Chondrocyte (in vitro differentiated cells): ENCODE measurements at places on chromosomes 3 and 15.

GRCh38 chr3:42852441-42852840 lies 23.2 kb downstream of the CYP8B1 start:
- H3K4me3 ChIP-seq: no peak overlapping the region
- peak overlapping the region; percentile 80 for H3K27ac ChIP-seq
- no peak for DNase-seq
- peaks cover 4% of the 10 kb centered on the region for H3K36me3 ChIP-seq

GRCh38 chr3:159150180-159150579 lies 348.3 kb downstream of the MFSD1 start:
- peaks cover 13% of the 10 kb centered on the region for H3K27me3 ChIP-seq
- H3K4me3 ChIP-seq: no peak overlapping the region
- H3K4me1 ChIP-seq: no peaks in the 10 kb centered on the region
- H3K36me3 ChIP-seq: no peaks in the 10 kb centered on the region
- no peak overlapping the region for H3K27ac ChIP-seq
- peak; percentile 47 for DNase-seq

GRCh38 chr3:188241072-188241471 lies 87.1 kb downstream of the LPP start:
- peaks cover 4% of the 10 kb centered on the region for H3K36me3 ChIP-seq
- H3K4me1 ChIP-seq: peaks cover 85% of the 10 kb centered on the region
- no peak for DNase-seq

- no peaks in the 10 kb centered on the region for H3K4me1 ChIP-seq
- no peak for DNase-seq
- no peak overlapping the region for H3K4me3 ChIP-seq
- no peaks in the 10 kb centered on the region for H3K36me3 ChIP-seq
Measured at GRCh38 chr3:189486556-189486955, 144.6 kb upstream of the TP63 start.

- H3K4me3 ChIP-seq: no peak overlapping the region
- peaks cover 76% of the 10 kb centered on the region for H3K27me3 ChIP-seq
- H3K4me1 ChIP-seq: no peaks in the 10 kb centered on the region
- no peak overlapping the region for H3K27ac ChIP-seq
Measured at GRCh38 chr15:79084308-79084968, 6.1 kb downstream of the RASGRF1 start.

DNA sequence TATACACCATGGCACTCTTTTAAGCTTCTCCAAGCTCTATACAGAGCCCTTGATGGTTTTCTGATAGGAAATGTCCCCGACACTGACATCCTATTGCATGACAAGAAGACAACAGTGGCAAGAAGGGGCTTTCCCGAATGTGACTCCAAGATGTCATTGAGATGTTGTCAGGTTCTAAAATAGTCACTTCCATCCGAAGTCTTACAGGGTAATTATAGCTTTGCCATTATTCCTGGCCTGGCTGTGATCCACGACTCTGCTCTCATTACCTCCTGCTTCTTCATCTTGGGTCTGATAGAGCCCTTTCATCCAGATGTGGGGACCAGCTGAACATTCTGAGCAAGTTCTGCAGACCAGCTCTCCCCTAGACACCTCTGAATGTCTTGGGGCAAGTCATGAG lies 40.6 kb upstream of the ADAMTS9 start:
- DNase-seq: no peak
- no peaks in the 10 kb centered on the region for H3K36me3 ChIP-seq
- H3K4me1 ChIP-seq: peaks cover 6% of the 10 kb centered on the region
- H3K27me3 ChIP-seq: no peaks in the 10 kb centered on the region
- H3K4me3 ChIP-seq: no peak overlapping the region

GRCh38 chr3:49806850-49807249 lies 3.8 kb downstream of the INKA1 start:
- H3K36me3 ChIP-seq: peaks cover 3% of the 10 kb centered on the region
- peaks cover 2% of the 10 kb centered on the region for H3K27me3 ChIP-seq
- no peak for DNase-seq

- no peak overlapping the region for H3K27ac ChIP-seq
- H3K27me3 ChIP-seq: peaks cover 31% of the 10 kb centered on the region
- H3K36me3 ChIP-seq: peaks cover 15% of the 10 kb centered on the region
- peaks cover 15% of the 10 kb centered on the region for H3K4me1 ChIP-seq
- H3K4me3 ChIP-seq: no peak overlapping the region
Measured at GRCh38 chr3:194046995-194047645, 88.8 kb upstream of the HES1 start.

- H3K27ac ChIP-seq: peak overlapping the region; percentile 78
- no peaks in the 10 kb centered on the region for H3K27me3 ChIP-seq
- H3K36me3 ChIP-seq: no peaks in the 10 kb centered on the region
- no peak overlapping the region for H3K4me3 ChIP-seq
Measured at GRCh38 chr3:197339841-197340520, 41.6 kb upstream of the DLG1 start.

- no peak for DNase-seq
- no peaks in the 10 kb centered on the region for H3K27me3 ChIP-seq
- H3K27ac ChIP-seq: no peak overlapping the region
Measured at GRCh38 chr3:45981346-45982074, 14.1 kb downstream of the FYCO1 start.

DNA sequence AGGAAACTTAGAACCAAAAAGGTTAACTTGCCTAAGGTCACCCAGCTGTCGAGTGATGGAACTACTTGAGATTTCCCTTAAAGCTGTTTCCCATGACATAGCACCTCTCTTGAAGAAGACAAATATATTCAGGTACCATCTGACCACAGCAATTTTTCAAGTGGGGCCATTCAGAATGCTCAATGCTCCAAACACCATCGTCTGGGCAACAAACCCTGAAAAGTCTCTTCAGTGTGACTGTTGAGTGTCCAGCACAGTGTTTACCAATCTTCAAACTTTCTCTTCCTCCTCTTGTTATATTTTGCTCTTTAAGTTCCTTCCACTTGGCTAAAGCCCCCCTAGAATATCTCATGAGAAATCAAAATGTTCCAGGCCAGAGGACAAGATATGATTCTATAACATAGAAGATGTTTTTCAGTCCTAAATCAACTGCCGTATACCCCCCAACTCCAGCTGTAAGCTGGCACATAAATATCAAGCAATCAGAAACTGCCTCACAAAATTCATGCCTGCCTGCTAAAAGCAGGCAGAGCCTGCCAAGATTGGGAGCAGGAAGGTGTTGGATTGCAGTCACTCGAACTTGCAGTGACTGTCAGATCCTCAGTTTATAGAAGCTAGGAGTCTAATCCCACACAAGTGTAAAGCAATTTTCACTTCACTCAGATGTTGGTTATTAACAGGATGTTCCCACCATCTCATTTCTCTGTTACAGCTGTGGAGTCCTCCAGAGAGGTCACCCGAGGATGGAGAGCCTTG lies 230.5 kb upstream of the MRPL3 start:
- peaks cover 4% of the 10 kb centered on the region for H3K4me1 ChIP-seq
- no peak overlapping the region for H3K27ac ChIP-seq
- peaks cover 8% of the 10 kb centered on the region for H3K27me3 ChIP-seq
- no peak overlapping the region for H3K4me3 ChIP-seq

GRCh38 chr3:71685686-71686085 lies 39.5 kb downstream of the EIF4E3 start:
- H3K27me3 ChIP-seq: no peaks in the 10 kb centered on the region
- H3K4me3 ChIP-seq: no peak overlapping the region
- DNase-seq: no peak
- H3K27ac ChIP-seq: no peak overlapping the region

DNA sequence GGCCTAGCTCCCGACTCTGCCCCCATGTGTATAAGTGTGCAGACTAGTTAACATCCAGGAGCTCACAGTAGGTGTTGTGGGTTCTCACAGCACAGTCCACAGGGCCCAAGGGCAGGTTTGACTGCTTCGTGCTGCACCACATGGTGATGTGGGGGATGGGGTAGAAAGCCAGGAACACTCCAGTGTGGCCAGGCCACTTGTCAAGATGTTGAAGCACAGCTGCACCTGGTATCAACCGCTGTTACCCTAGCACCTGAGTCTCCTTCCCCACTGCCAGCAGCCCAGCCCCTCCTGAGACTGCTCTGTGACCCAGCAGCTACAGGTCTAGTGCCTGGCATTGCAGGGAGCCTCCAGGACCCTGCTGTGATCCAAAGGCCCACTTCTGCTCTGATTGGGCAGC lies 53.4 kb downstream of the CHDH start:
- no peak overlapping the region for H3K27ac ChIP-seq
- H3K36me3 ChIP-seq: no peaks in the 10 kb centered on the region
- DNase-seq: no peak
- H3K27me3 ChIP-seq: peaks cover 33% of the 10 kb centered on the region
- H3K4me3 ChIP-seq: no peak overlapping the region

DNA sequence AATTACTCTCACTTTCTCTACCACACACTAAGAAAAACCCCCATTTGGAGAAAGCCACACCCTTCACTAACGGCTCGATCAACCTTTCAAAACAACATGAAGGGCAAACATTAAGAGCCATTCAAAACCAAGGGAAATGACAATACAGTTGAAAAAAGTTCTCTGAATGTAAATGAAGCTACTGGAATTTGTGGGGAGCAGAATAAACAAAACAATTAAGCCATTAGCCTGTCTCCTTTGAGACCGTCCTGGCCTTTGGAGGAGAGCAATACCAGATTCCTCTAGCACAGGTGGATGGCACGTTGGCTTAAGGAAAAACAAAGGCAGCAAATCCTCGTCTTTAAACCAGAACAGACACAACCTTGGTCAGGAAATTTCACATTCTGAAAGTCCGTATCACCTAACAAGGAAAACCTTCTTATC lies 18.7 kb downstream of the MYO1E start:
- H3K27me3 ChIP-seq: no peaks in the 10 kb centered on the region
- peaks cover 21% of the 10 kb centered on the region for H3K4me1 ChIP-seq
- H3K4me3 ChIP-seq: no peak overlapping the region
- H3K36me3 ChIP-seq: peaks cover 8% of the 10 kb centered on the region
- H3K27ac ChIP-seq: no peak overlapping the region
- no peak for DNase-seq

DNA sequence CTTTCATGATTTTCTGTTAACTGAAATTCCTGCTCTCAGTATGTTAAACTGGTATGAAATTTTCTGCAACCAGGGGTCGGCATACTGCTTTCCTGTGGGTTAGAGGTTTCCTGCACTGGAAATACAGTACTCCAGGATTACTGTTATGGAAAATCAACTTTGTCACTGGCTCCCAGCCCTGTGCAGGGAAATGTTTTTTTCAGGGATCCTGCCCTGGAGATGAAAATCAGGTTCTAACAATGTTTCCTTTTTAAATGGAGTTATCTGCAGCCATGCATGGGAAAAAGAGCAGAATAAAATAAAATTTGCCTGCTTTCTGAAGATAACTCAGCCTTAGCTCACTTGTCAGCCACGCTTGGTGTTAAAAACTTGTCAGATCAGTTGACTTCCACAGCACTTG lies 220.4 kb downstream of the IL5RA start:
- H3K27me3 ChIP-seq: no peaks in the 10 kb centered on the region
- DNase-seq: no peak
- no peaks in the 10 kb centered on the region for H3K36me3 ChIP-seq
- no peaks in the 10 kb centered on the region for H3K4me1 ChIP-seq
- H3K4me3 ChIP-seq: no peak overlapping the region
- H3K27ac ChIP-seq: no peak overlapping the region

GRCh38 chr15:33074942-33075341 lies 119.6 kb downstream of the FMN1 start:
- DNase-seq: no peak
- H3K4me1 ChIP-seq: no peaks in the 10 kb centered on the region
- H3K36me3 ChIP-seq: no peaks in the 10 kb centered on the region
- H3K4me3 ChIP-seq: no peak overlapping the region

GRCh38 chr3:63611382-63611781 lies 41.1 kb upstream of the SNTN start:
- no peak for DNase-seq
- H3K27me3 ChIP-seq: peaks cover 6% of the 10 kb centered on the region
- H3K4me3 ChIP-seq: no peak overlapping the region
- H3K36me3 ChIP-seq: no peaks in the 10 kb centered on the region

GRCh38 chr3:181358562-181358961 lies 353.2 kb upstream of the SOX2 start:
- no peak overlapping the region for H3K27ac ChIP-seq
- no peak overlapping the region for H3K4me3 ChIP-seq
- peaks cover 9% of the 10 kb centered on the region for H3K27me3 ChIP-seq
- no peaks in the 10 kb centered on the region for H3K4me1 ChIP-seq

GRCh38 chr3:186502138-186502948 lies 41.8 kb downstream of the CRYGS start:
- no peak overlapping the region for H3K4me3 ChIP-seq
- peaks cover 5% of the 10 kb centered on the region for H3K36me3 ChIP-seq
- peaks cover 6% of the 10 kb centered on the region for H3K4me1 ChIP-seq
- peaks cover 51% of the 10 kb centered on the region for H3K27me3 ChIP-seq
- DNase-seq: no peak

DNA sequence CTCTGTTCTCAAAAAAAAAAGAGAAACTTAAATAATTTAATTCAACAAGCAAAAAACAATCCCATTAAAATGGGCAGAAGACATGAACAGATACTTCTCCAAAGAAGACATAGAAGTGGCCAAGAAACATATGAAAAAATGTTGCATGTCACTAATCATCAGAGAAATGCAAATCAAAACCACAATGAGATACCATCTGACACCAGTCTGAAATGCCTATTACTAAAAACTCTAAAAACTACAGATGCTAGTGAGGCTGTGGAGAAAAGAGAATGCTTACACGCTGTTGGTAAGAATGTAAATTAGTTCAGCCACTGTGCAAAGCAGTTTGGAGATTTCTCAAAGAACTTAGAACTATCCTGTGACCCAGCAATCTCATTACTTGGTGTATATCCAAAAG lies 382.9 kb downstream of the OTOL1 start:
- H3K27ac ChIP-seq: no peak overlapping the region
- H3K4me3 ChIP-seq: no peak overlapping the region
- H3K36me3 ChIP-seq: no peaks in the 10 kb centered on the region

DNA sequence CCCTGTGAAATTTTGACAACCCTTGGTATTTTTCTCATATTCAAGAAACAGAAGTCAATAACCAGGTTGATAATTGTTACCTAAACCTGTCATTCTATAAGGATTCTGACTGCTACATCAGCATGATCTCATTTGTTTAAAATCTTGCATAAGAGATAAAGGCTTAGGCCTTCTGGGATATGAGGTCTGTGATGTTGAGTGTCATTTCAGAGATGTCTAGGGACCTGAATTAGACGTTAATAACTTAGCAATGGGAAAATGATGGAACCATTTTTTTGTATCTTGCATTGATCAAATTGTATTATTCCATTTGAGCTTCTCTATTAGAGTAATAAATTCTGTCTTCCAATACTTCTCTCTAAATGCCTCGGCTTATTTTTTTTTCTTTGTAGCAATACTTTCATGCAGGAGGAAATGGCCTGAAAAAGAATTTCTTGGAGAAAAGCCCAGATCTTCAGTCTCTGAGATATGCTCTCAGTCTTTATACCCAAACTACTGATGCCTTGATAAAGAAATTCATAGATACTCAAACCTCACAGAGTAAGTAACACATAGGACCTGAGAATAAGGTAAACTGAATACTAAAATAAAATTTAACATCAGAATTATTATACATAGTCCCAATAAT lies 589.3 kb downstream of the UNC13C start:
- H3K4me3 ChIP-seq: no peak overlapping the region
- DNase-seq: no peak
- peaks cover 7% of the 10 kb centered on the region for H3K4me1 ChIP-seq
- no peak overlapping the region for H3K27ac ChIP-seq
- H3K27me3 ChIP-seq: no peaks in the 10 kb centered on the region
- H3K36me3 ChIP-seq: no peaks in the 10 kb centered on the region
